Progenitor cell of endocrine pancreas (in vitro differentiated cells): ENCODE measurements at places on chromosomes 16 and 17.

GRCh38 chr17:34487626-34488025 lies 91.8 kb upstream of the TMEM132E start:
- DNase-seq, result no peak

DNA sequence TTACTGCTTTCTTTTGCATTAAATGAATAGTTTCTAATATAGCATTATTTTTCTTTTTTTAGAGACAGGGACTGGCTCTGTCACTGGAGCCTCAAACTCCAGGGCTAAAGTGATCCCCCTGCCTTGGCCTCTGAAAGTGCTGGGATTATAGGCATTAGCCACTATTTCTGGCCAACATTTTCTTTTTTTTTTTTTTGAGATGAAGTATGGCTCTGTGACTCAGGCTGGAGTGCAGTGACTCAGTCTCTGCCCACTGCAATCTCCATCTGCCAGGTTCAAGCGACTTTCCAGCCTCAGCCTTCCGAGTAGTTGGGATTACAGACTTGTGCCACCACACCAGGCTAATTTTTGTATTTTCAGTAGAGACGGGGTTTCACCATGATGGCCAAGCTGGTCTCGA lies 2.0 kb upstream of the DUXB start:
- no peak for DNase-seq

DNA sequence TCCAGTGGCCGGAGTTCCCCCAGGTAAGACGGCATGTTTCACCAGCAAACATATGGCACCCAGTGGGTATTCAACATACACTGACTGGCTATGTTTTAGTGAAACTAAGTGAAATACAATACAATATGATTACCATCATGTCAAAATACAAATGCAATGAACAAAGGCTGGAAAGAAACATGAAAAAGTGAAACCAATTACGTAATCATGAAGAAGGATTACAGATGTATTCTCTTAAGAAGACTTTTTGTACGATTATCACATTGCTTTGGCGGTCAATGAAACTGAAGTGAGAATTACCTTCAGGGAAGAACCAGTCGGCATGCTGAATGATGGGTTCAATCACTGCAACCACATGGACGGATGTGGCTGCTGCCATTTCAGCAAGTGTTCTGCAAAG lies 71.7 kb downstream of the ARHGAP17 start:
- DNase-seq, result no peak

GRCh38 chr17:67440277-67441051 lies 63.4 kb downstream of the PITPNC1 start:
- DNase-seq, result no peak

GRCh38 chr17:32626379-32626791 lies 139.6 kb downstream of the CDK5R1 start:
- DNase-seq, result no peak

- no peak for DNase-seq
Measured at GRCh38 chr16:89584768-89585549, 9.4 kb downstream of the CPNE7 start.

DNA sequence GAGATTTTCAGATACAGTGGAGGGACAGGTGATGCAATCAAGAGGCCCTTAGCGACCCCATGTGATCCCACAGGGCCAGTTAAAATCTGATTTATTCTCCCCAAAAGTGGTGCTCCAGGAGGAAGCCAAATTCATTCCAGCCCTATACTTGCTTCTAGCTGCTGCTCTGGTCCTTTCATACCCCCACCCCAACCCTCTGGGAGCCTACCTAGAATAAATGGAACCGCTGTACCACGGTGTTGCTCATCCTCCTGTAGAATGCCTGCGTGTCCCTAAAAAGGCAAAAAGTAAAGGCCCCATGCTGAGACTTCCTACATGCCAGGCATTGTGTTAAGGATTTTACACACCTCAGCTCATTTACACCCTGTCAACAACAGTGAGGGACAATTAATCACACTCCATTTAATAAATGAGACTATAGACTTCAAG lies 2.0 kb upstream of the RASL10B start:
- DNase-seq, result no peak

DNA sequence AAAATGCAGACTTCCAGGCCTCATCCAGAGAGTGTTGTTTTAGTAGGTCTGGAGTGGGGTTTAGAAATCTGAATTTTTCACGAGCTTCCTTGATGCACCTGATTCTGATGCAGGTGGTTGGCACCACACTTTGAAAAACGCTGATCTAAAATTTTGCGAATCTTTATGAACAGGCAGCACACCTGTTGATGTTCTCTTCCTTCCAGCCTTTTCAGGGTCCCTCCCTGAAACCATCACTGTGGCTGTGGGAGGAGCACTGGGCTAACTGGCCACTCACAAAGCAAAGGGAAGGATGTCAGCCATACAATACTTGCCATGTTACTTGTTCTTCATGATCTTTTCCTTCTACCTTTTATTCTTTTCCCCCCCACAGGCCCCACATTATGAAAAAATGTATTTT lies 14.2 kb downstream of the LDAF1 start:
- no peak for DNase-seq

DNA sequence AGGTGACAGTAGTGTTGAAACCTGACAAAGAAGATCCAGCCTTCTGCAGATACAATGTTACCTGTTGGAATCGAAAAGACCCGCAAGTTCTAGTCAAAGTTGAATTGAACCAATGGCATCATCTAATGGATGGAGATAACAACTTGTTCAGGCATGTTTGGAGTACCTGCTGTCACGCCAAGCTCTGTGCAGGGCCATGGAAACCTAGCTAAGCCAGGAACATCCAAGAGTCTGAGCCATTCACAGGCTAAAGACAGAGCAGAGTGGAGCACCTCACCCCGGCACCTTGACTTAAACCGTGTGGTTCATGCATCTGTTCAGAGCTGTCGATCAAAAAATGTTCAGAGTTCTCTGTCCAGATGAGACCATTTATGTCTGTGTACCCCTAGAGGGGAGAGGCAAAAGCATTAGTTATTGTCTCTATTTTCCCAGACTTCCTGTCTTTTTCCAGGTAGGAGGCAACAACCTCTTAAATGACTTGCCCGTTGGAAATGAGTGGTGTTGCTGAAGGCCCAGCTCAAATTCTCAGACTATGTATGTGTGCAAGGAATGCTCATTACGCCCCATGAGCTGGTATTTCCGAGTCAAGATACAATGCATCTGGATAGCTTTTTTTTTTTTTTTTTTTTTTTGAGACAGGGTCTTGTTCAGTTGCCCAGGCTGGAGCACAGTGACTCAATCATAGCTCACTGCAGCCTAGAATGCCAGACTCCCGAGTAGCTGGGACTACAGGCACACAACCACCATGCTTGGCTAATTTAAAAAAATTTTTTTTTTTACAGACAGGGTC lies 44.9 kb upstream of the XYLT1 start:
- no peak for DNase-seq

DNA sequence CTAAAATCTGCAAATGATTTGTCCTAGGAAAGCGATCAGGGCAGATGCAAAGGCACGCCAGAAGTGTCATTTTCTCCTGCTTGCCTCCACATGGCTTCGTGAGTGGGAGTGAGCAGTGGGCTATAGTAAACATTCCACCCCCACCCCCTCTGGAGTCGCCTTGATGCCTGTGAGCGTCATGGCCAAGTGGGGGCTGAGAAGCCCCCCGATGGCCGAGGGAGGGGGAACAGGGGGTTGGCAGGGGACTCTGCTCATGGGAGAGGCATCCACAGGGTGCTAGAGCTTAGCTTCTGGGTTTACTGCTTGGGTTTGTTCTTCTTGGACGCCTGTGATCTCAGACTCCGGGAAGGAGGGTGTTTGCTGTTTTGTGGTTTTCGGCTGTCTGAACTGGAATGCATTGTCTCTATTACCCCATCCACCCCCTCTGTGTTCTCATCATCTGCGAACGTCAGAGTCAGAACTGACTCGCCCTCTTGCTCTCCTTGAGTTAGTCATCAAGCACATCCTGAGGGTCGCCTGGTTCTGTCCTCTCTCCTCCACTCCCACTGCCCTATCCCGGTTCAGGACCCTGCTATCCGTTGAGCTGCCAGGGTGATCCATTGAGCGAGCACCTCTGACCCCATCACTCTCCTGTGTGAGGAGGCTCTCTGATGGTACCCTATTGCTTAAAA lies 15.4 kb downstream of the TNS4 start:
- DNase-seq, result no peak

DNA sequence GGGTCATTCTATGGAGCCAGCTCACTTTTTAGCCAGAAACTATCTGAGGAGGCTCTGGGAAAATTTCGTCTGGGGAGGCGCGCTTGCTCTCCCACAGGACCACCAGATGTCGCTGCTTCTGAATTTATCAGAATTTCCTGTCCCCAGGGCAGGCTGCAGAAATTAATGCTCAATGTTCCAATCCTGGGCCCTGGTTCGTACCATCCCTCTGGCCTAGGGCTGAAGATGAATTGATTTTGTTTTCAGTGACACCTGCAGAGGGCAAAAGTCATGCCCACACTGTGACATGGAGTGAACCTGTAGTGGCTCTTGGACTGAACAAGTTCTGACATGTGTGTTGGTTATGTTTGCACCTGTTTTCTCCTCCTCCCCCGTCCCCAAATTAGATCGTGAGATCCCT lies 482.6 kb downstream of the NPIPA7 start:
- peak; percentile 32 for DNase-seq

DNA sequence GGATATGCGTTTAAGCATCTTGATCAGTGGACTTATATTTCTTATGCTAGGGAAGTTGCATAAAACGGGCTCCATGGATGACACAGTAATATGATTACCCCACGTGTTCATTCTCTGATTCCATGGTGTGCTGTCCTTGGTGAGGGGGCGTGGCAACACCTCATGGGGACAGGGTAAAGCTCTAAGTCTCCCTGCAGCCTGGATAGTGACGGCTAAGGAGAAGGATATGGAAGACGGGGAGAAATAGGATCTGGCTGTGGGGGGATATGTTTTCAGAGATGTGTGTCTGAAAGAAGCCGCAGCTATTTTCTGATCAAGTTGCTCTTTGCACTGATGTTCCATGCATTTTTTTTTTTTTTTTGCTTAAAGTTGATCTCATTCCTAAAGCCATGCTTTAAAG lies 84.3 kb downstream of the MARCHF10 start:
- DNase-seq, result no peak

DNA sequence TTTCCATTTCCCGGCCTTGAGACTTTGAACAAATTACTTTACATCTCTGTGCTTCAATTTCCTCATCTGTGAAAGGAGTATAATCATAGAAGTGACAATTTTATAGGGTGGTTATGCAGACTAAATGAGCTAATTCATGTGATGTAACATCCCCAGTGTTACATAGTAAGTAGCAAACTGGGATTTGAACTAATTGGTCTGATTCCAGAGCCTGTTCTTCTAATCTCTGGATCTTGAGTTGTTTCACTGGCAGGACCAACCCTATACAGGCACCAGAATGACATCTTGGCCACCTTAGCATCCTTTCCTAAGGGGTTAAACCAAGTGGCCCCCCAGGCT lies 77.7 kb downstream of the AATF start:
- no peak for DNase-seq

DNA sequence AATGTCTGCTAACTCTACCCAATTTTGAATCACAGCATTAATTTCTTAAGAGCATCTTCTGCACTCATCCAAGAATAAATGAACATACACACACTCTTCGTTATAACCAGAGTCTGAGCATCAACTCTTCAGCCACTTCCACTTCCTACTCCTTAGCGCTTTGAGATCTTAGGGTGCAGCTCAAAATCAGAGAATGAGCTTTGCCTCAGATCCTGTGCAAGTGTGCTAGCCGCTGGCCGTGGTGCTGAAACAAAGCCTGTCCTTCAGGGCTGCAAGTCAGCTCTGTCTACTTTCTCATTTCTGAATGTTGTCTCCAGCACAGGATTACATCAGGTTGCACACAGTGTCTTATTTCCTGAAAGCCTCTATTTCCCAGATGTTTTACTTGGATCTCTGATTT lies 165.4 kb downstream of the AIPL1 start:
- peak; percentile 73 for DNase-seq

DNA sequence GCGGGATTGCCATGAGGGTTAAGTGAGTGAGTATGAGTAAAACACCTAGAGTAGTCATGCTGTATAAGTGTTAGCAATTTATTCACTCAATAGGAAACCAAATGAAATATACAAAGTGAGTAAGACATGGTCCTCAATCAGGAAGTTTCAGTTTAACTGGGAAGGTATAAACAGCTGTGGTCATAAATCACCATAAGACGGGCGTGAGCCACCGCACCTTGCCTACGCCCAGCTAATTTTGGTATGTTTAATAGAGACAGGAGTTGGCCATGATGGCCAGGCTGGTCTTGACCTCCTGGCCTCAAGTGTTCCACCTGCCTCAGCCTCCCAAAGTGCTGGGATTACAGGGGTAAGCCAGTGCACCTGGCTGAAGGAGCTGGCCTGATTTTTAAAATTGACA lies 27.0 kb downstream of the RNF135 start:
- no peak for DNase-seq

- DNase-seq, result no peak
Measured at GRCh38 chr17:72538901-72539352, 418.1 kb downstream of the SOX9 start.

GRCh38 chr16:4525634-4526277 lies 12.8 kb downstream of the CDIP1 start:
- no peak for DNase-seq

GRCh38 chr17:31339906-31340661 lies 18.7 kb upstream of the EVI2A start:
- no peak for DNase-seq

- no peak for DNase-seq
Measured at GRCh38 chr16:55911616-55912015, 36.4 kb upstream of the CES5A start.

DNA sequence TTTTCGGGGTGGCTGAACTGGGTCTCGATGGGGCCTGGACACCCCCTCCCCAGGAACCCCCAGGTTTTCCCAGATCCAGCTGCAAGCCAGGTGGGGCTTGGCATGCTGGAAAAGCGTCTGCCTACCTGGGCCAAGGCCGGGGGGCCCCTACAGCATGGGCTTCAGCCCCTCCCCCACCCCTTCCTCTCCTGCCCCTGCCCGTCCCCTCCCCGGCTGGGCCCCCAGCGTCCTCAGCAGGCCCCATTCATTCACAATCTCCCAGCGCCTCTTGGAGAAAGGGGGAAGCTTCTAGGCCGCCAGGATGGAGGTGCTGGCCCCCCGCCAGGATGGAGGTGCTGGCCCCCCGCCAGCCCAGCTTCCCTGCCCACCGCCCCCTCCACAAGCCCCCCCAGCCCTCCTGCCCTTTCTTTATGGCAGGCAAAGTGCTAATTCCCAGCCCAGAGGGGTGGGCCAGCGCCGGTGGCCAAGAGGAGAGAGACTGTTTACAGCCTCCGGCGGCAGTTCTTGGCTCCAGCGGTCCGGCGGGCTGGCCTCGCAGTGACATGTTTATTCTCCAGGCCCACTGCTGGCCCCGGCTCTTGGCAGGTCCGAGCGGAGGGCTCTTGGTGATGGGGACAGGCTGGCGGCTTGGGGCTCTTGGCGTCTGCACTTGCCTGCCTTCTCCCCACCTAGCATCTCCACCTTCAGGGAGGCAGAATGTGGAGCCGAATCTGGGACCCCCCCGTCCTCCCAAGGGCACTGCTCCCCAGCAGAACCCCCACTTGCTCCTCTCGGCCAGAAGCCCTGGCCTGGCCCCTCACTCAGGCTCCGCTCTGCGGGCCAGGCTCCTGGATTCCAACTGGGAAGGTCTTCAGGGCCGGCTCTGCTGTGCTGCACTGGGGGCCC lies 94.4 kb upstream of the CIBAR2 start:
- no peak for DNase-seq
